B cell (primary cell): ENCODE measurements at places on chromosomes 2 and 18.

DNA sequence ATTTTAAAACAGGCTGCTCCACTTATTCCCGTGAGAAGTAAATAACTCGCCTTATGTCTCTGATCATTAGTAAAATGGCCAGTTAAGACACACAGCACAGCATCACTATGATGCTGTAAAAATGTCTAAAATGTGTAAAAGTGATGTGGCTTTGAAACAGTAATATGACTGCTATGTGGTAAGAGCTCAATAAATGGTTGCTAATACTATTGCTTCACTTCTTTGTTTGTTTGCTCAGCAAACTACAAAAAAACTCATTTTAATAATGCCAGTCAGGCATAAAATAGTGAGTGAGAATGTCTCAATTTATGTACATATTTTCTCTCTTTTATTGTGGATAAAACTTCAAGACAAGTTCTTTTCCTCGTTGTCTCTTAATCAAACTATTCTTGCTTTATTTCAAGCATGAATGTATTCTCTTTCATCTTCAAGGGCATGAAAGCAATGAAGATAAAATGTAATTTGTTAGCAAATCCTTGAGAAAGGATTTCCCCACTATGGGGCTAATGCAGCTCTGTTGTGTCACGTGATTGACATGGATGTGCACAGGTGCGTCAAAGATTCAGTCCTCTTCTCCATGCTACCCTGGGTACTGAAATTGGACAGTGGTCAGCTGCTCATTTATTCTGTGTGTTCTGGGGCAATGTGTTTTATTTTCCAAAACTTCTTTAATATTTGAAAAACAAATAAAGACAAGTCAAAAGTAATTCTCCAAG is 387.2 kb downstream of the TRIB2 start:
- DNase-seq, result no peak

DNA sequence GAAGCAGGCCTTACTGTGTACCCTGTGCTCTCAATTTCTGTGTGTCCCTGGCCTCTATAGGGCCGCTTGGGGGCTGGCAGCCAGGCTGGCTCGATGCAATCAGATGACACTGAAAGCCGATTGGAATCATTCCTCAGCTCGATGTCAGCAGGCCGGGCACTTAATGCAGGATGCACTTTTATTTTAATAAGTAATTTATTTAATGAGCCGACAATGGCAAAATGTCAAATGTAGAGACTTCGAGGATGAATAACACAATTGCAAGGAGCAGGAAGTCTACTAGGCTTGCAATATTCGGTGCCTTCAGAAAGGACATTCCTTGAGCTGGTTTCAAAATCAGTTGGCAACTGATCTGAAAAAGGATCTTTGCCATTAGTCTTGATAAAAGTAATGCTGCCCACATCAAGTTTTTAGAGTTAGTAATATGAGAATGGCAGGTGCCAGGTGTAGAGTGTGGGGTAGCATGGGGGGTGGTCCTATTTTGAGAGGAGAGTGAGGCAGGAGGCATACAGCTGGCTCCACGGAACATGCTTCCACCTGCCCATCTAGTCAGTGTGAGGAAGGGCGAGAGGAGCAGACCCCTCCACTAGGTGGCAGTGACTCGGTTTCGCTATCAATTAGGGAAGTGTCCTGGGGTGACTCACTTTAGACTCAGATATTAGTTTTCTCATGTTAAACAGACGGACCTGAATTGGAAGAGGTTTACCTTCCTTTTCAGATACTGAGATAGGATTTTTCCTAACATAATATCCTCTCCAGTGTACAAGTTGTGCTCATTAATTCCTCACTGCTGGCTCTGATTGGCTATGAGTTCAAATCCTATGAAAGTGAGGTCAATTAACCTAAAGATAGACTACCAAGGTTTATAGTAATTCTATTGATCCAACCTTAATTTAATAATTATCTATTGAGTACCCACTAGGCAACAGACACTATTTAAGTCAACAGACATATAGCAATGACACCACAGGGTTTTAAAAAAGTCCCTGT is 80.9 kb downstream of the NABP1 start:
- peak; percentile 73 for DNase-seq

- DNase-seq, result no peak
These were observed 10.7 kb downstream of the CAB39 start for GRCh38 chr2:230723363-230723762.

- no peak for DNase-seq
These were observed 81.4 kb upstream of the RGPD5 start for GRCh38 chr2:109712746-109713145.

GRCh38 chr2:42224422-42225067 is 55.4 kb downstream of the EML4 start:
- no peak for DNase-seq

DNA sequence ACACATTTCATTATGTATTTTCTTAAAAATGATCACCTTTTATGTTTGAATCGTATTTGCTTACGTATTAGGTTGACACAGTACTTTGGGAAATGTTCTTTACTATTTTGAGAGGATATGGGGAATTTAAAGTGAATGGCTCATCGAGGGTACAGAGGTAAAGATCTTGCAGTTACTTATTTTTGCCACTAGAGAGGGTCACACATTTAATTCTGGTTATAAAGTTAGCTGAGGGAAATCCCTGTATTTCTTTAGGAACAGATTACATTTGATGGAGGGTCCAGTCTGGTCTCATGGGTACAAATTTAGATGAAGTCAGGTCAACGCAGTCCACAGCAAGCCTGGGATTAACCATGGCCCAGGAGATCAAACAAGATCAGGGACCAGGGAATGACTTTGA is 24.5 kb downstream of the DYNC2LI1 start:
- DNase-seq, result no peak

- DNase-seq, result no peak
These were observed 100.4 kb downstream of the ACOXL start for GRCh38 chr2:110832740-110833139.

DNA sequence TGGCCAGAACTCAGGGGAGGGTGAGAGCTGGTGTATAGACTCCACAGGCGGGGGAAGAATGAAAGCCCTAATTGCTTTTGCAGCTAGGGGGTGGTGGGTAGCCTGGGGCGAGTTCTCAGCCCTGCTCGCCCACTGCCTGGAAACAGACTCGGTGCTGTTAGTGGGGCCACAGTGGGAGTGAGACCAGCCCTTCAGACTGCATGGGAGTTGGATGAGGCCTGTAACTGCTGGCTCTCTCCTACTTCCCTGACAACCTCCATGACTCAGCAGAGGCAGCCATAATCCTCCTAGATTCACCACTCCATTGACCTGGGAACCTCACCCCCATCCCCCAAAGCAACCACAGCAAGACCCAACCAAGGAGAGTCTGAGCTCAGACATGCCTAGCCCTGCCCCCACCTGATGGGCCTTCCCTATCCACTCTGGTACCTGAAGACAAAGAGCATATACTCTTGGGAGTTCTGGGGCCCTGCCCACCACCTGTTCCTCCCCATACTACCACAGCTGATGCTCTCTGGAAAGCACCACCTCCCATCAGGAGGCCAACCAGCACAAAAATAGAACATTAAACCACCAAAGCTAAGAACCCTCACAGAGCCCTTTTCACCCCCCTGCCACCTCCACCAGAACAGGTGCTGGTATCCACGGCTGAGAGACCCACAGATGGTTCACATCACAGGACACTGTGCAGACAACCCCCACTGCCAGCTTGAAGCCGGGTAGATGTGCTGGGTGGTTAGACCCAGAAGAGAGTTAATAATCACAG is 226.3 kb downstream of the EIPR1 start:
- peak; percentile 30 for DNase-seq

- DNase-seq, result no peak
These were observed 297.3 kb downstream of the CYP26B1 start for GRCh38 chr2:71850306-71850801.

- no peak for DNase-seq
These were observed 800.9 kb downstream of the BCL11A start for GRCh38 chr2:59752512-59752911.

- DNase-seq, result no peak
These were observed 158.9 kb upstream of the BOD1L2 start for GRCh38 chr18:56988022-56988421.

DNA sequence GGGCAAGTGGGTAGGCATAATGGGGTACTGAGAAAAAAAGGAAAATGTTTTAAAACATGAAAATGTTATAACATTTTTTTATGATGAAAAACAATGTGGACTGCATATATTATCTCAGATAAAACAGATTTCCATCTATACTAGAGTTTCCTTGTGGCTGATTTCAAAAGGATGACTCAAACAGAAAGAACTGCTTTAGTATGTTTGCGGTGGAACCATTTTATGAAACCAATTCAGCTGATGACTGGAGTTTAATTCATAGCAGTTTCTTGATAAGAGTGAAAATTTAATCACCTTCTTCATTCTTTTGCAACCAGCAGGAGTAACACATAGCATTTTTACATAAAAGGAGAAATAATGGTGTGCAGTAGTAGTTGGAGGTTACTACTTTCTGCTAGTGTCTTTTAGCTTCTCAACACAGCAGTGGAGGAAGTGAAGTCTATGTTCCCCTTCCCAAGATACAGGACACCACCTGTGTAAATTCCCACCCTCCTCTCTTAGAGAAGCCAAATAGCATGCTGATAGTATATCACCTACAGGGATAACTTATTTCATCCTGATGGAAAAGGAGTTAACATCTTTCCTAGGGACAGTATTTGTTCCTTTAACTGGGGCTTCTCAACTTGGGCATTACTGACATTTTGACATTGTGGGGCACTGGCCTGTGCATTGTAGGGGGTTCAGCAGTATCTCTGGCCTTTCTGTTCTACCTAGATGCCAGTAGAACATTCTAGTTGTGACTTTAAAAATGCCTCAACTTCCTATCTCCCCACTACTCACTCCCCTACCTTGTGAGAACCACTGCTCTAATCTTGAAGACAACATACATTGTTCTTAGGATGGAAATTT is 29.9 kb downstream of the PELI1 start:
- peak; percentile 20 for DNase-seq

GRCh38 chr2:23492921-23493320 is 107.9 kb downstream of the KLHL29 start:
- DNase-seq, result no peak

GRCh38 chr2:213726101-213726500 is 441.8 kb downstream of the SPAG16 start:
- DNase-seq, result no peak

- DNase-seq, result no peak
These were observed 25.2 kb downstream of the MOCOS start for GRCh38 chr18:36212301-36213171.

DNA sequence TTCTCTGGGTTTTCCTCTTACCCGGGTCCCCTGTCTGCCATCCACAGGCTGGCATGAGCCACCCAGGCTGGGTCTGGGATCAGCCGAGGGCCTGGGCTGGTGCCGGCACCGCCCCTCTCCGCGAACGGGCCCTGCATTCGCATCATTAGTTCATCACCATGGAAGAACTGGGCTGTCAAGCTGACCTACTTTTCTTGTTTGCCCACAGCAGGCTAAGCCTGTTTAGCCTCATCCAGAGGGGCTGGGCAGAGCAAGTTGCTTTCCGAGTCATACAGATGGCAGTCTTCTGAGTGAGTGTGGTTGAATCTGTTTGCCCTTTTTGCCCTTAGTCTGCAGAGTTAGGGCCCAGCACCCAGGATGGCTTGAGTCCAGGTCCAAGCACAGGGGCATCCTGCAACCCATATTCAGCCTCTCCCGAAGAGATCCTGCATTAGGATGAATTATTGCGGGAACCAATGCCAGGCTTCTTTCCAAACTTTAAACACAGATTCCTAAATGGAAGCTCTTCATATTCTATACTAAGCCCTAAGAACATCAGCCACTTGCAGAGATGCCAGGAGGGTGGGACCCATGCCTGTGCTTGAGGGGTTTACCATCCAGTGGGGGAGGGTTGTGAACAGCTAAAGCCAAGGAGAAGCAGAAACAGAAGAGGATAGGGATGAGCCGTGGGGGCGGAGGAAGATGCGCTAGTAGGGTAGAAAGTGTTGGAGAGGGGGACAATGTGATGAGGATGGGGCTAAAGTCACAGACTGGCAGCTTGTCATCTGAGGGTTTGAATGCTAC is 68.0 kb downstream of the NPAS2 start:
- DNase-seq, result no peak

DNA sequence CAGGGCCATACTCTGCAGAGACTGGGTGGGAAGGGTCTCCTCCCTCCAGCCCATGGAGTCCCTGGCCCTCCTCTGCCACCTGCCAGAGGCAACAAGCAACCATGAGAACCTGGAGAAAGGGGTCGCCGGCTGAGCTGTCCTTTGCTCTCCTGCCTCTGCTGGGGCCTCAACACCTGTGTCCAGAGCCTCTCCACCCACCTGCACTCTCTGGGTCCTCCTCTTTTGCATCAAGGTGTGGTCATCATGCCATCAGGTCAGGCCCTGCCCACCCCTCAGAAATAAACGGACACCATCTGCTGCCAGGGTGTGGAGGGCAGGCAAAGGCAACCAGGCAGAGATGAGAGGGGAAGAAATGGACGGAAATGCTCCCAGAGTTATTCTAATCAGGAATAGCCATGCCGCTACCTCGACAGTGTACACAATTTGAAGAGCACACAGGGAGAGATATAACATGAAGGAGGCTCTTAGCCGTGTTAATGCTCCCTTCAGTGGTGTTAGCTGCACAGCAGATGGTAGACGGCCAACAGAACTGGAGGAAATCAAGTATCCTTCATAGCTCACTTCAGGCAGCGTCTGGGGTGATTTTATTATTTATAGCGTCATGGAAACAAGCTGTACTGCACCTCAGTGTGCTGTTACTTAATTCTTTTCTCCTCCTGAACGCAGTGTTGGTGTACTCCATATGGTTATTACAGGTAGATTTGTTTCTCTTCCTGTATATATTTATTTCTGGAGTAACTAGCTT is 247.9 kb downstream of the TSN start:
- no peak for DNase-seq

DNA sequence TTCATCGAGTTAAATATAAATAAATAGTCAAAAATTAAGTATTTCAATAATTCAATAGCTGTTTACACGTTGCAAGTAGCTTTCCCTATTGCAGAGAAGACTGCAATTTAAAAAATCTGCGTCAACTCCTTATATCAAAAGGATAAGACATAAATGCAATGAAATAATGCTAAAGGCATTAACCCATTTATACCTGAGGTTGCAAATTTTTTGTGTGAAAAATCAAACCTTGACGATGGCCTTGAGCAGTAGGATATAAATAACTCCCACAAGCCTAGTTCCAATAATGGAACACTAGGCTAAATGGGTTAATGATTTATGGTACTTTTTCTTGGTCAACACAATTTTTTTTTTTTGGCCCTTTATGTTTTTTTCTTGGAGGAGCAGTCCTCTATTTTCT is 76.4 kb upstream of the CDKL4 start:
- no peak for DNase-seq

DNA sequence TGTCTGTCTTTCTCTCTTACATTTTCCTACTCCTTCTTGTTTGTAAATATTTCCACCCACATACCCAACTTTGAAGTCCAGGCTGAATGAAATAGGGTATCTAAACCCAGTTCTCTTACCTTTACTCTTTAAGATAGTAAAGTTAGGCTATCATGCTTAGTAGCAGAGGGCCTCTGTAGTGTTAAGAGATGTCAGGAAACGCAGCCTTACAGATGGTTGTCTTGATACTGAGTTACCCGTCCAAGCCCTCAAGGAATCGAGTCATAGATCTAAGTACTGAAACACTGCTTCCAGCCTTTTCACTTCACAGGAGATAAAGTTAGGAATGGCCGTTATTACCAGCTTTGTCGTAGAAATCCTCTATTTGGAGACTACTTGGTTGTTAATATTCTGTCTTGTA is 24.3 kb downstream of the MRPS9 start:
- DNase-seq, result no peak

- no peak for DNase-seq
These were observed 684 bp upstream of the ARPC2 start for GRCh38 chr2:218216336-218216673.
